ENCODE measurements at places on chromosomes 4 and X.

DNA sequence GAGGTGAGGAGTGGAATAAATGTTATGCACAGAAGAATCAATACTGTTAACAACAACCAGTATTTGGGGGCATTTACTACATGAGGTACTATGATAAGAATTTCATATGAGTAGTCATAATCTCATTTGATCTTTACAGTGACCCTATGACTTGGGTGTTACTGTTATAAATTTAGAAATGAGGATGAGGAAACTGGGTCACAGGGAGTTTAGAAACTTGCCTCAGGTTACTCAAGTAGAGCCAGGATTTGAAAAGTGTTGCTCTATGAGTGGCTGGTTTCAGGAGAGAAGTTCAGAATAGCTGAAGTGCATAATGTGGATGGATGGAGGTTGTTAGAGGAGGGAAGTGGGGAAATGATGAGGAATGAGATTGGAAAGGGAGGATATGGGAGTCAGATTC is 16.6 kb upstream of the DDIT4L start:
- DNase-seq = no peak

GRCh38 chrX:123797543-123798447 is 62.1 kb upstream of the XIAP start:
- no peak for DNase-seq

DNA sequence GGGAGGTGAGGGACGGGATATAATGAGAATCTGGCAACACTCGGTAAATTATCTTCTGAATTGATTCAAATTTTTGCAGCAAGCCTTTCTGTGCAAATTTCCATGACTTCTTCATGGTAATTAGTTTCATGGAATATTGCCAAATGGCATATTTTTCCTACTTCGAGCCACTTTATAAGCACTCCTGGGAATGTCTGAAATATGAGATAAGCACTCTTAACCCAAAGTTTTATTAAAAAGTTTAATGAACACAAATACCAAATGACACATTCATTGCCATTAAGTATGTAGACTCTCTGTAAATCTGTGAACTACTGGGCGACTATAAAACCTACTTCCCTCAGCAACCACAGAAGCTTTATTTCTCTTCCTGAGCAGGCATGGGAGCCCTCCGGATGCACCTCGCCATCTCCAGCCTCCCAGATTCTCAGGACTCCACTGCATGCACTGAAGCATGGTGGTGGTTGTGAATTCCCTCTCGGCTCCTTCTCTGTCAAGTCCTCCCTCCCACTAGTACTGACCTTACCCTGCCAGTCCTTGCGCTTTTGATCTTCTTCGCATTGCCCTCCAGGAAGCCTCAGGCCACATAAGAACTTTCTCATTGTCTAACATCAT is 154.4 kb upstream of the RPL34 start:
- no peak for DNase-seq

- DNase-seq = no peak
Measured at GRCh38 chr4:182600093-182600492, 317.1 kb downstream of the DCTD start.

DNA sequence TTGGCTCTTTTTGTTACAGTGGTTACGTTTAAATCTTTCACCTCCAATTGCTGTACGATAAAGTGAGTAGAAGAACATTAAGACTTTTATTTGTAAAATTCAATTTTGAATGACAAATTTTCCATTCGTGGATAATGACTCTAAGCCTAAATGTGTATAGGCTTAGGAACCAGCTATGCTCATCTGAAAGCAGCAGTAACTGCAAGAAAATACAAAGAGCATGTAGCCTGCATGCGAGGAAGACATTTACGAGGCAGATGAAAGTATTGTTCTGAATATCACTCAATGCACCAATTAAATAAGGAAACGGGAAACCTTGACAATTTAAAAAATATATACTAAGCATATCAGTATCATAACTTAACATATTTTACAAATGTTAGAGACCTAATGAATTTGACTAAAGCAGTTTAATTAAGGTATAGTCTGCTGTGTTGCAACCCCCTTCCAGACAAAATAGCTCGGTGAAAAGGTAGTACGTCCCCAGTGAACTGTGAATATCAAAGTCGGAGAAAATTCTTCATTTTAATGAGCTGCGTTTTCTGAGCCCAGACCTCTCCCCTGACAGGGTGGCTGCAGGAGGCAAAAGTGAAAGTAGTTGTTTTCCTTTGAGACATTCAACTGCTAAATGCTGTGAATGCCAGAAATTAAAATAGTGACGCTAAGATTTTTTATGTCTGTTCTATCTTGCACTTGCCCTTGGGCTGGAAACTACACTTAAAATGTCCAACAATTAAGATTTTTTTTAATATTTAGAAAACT is 1236.5 kb upstream of the TENM3 start:
- no peak for DNase-seq

DNA sequence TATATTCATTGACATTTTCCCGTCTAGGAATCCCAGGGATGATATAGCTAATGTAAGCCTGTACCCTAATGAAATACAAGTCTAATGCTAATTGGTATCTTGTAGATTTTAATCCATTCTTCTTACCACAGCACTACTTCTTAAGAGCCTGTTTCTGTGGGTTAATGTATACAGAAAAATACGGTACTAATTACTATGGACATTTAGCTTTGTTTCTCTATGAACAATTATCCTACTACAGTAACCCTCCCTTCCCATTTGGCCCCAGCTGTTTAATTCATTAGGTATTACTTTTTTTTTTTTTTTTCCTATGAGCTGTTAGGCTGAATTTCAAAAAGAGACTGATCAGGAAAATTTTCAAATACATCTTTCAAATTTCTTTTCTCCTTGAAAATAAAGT is 245.1 kb upstream of the SLC7A11 start:
- no peak for DNase-seq

DNA sequence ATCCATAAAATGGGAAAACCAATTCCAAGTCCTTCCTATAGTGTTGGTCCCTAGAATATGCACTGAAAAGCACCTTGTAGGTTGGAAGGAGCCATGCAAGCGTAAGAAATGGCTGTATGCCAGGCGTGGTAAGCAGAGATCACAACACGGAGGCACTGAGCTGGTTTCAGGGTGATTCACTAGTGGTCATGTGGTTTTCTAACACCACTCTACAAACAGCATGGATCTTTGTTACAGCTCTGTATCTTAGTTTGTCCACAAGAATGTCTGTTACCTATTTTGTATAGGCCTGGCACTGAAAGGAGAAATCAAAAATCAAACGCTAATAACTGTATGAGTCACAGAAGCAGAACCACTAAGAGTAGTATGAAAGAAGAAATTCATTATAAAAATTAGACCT is 71.9 kb downstream of the MAGEB17 start:
- no peak for DNase-seq

DNA sequence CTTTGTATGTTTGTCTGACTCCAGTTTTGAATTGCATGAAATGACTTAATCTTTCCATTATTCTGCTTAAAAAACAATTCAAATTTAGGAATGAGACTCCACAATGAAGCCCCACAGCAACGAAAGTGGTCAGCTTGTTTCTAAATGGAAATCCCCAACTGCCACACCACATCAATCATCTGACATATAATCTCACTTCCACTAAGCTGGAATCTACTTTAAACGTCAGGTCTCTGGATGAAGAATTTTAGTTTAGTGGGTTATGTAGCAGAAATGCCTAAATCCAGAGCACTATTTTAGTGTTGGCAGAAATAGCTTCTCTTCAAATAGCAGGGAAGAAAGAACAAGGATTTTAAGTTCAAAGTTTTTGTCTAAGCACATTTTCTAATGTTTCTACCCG is 1.7 kb upstream of the BMP2K start:
- no peak for DNase-seq

DNA sequence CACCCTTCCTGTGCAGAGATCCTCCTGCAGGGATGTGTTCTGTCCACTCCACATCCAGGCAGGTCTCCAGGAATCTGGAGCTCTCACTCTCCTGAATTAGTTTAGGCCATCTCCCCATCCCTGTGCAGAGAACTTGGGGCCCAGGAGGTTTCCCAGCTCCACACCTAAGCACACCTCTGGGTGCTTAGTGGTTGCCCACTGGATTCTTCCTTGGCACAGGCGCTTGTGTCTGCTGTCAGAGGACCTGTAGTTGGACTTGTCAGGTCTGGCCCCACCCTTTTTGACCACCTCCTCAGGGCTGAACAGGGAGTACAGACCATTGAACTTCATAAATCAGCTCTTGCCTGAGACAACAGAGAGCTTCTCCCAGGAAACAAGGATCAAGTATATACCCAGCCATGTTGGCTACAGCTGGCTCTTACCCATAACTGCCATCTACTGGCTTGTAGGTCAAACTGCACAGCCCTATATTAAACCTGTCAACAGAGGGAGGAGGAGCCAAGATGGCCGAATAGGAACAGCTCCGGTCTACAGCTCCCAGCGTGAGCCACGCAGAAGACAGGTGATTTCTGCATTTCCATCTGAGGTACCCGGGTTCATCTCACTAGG is 275.5 kb downstream of the PPARGC1A start:
- DNase-seq = no peak

GRCh38 chr4:113665036-113665435 is 96.5 kb downstream of the CAMK2D start:
- DNase-seq = no peak

GRCh38 chr4:2254665-2255500 is 7.0 kb downstream of the MXD4 start:
- peak; percentile 16 for DNase-seq

DNA sequence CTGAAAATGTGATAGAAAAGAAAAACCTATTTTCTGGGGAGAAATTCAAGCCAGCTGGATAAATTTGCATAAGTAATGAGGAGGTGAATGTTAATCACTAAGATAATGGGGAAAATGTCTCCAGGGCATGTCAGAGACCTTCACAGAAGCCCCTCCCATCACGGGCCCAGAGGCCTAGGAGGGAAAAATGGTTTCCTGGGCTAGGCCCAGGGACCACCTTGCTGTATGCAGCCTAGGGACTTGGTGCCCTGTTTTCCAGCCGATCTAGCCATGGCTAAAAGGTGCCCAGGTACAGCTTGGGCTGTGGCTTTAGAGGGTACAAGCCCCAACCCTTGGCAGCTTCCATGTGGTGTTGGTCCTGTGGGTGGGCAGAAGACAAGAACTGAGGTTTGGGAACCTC is 46.6 kb upstream of the TRPC5OS start:
- DNase-seq = no peak

DNA sequence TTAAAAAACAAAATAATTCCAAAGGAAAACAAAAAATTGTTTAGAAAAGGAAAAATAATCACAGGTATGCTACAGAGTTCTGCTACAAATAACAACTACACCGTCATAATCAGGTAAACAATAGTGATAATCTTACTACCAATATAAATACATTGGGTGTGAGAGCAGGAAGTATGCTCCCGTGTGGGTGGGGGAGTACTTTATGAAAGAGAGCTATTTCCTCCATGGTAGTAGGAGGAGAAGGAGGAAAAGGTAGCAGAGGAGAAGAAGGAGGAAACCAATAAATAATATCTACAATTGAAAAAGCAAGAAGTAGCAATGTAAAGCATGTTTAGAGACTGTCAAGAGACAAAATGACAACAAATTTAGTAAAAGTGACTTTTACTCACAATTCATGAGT is 35.1 kb downstream of the TEC start:
- DNase-seq = no peak

- no peak for DNase-seq
Measured at GRCh38 chr4:152359208-152360044, 176.5 kb downstream of the FBXW7 start.

DNA sequence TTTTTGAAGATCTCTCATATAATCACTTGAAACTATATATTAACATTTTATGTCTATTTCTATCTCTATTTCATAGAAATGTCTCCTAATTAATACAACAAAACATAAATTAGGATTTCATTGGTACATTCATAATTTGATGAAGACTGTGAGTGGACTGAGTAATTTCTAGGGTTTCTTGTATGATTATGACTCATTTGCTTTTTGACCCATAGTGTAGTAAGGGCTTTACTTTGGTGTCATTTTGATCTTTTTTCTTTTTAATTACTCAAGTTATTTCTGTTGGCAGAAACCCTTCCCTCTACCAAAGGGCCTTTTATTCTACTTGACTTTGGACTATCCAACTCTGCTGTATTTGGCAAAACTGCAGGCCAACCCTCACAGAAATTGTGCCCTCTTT is 207.9 kb upstream of the MAGEB16 start:
- DNase-seq = no peak

- DNase-seq = no peak
Measured at GRCh38 chr4:8457646-8458252, 17.2 kb downstream of the TRMT44 start.

- DNase-seq = no peak
Measured at GRCh38 chr4:57162499-57163019, 52.4 kb upstream of the IGFBP7 start.

DNA sequence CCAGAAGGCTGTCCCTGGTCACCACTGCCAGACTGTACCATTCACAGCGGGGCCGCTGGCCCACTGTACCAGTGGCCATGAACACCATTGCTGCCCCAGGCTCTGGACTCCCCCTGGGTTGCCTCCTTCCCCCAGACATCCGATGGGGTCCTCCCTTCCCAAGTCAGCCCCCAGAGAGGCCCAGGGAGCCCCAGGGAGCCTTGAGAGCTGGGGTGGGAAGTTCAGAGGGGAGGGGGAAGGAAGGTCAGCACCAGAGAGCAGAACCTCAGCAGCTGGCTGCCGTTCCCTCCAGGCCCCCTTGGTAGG is 441 bp upstream of the ARHGAP4 start:
- DNase-seq = no peak

DNA sequence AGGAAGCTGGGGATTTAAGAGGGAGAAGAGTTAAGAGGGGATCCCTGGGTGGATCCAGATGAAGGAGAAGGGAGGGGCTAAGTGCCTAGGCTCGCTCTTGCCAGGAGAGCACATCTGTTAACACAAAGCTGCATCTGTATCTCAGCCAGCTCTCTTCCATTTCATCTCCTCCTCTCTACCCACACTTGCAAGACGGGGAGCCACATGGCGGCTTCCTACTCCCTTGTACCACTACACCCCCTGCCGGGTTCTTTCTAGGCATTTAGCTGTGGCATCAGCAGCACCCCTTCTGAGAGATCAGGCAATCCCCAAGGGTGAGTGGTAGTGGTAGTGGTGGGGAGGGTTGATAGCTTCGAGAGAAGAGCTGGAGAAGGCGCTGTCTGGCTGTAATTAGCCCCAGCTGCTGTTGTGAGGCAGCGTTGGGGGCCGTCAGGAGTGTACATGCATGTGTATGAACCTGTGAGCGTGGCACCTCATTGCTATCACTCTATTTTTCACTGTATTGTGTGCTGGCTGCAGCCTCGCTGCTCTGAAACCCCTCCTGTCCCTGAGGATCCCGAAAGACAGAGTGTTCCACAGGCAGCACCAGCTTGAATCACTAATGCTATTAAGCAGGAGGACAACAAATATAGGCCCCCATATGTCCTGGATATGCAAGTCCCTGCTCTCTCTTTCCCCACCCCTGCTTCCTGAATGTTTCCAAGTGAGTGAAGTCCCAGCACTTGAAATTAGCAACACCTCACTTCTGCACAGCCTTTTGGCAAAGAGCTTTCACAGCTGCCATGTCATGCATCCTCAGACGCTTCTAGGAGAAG is 73.7 kb downstream of the RTL9 start:
- DNase-seq = no peak

- no peak for DNase-seq
Measured at GRCh38 chrX:106042296-106042695, 3.8 kb upstream of the SERPINA7 start.

DNA sequence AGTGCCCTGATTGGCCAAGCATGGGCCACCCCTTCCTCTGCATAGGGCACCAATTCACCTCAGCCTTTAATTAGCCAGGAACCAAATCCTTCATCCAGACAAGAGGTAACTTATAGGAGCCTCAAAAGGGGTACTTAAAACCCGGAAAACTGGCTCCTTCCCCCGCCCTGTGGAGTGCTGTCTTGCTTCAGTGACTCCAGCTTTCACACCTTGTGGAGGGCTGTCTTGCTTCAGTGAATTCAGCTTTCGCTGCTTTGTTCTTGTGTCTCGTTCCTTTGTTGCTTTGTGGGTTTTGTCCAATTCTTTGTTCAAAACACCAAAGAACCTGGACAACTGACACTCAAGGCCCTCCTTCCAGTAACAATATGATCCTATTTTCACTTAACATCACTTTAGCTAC is 82.2 kb upstream of the FRG1 start:
- no peak for DNase-seq
